ENCODE measurements at places on chromosomes 12 and 14. TPM values are rescaled to one million over a fixed set of nuclear protein-coding genes. Genes with fewer than 3 reads are reported as not detected.

ORAI1 gene
- 15.5 TPM for total RNA-seq

- ATAC-seq, result no peak
Observed at GRCh38 chr14:74506411-74506851, 12.9 kb downstream of the ISCA2 start.

- ATAC-seq, result no peak
Observed at GRCh38 chr14:100640471-100641273, 53.5 kb upstream of the BEGAIN start.

DNA sequence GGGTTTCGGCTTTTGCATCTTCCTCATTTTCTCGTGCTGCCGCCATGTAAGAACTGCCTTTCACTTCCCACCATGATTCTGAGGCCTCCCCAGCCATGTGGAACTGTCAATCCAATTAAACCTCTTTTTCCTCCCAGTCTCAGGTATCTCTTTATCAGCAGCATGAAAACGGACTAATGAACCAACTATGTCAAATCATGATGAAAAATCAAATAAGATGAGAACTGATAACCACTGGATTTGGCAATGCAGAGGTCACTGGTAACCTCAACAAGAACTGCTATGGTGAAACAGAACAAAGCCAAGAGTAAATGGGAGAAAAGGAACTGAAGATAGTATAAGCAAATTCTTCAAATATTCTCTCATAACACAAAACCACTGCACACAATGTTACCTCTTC lies 6.0 kb downstream of the EML5 start:
- no peak for ATAC-seq

DNA sequence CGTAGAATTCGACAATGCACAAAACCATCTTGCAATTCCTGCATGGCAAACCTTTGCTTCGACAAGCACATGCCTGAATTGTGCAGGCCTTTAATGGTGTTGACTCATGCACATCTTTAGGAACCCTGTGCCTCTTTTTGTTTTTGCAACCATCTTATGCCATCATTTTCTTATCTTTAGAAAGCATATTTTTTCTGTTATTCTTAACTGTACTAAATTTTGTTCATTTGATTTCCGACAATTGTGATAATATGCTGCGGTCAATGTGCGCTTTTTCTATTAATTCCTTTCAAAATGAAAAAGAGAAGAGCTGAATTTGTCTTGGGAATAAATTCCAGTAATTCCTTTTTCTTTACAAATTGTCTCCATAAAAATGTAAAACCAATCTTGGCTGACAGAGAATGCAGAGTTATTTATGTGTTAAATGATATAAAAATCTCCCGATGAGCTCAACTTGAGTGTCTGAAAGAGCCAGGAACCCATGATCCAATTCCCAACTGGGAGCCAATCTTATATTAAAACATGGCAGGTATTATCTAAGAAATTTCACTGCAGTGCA lies 20.1 kb upstream of the CDK17 start:
- no peak for ATAC-seq

Data from gastroesophageal sphincter (tissue), 4 donors.